ENCODE measurements at places on chromosomes 11 and 22.

DNA sequence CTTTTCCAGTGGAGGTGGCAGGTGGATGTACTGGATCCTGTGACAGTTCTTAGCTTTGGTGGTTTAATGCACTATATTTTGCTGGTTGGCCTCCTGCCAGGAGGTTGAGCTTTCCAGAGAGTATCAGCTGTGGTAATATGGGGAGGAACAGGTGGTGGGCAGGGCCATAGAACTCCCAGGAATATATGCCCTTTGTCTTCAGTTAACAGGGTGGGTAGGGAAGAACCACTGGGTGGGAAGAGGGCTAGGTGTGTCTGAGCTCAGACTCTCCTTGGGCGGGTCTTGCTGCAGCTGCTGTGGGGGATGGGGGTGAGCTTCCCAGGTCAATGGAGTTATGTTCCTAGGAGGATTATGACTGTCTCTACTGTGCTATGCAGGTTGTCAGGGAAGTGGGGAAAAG lies 203.8 kb downstream of the DLG2 start:
- DNase-seq, result no peak

GRCh38 chr11:94730153-94730552 lies 38.0 kb upstream of the AMOTL1 start:
- no peak for DNase-seq

DNA sequence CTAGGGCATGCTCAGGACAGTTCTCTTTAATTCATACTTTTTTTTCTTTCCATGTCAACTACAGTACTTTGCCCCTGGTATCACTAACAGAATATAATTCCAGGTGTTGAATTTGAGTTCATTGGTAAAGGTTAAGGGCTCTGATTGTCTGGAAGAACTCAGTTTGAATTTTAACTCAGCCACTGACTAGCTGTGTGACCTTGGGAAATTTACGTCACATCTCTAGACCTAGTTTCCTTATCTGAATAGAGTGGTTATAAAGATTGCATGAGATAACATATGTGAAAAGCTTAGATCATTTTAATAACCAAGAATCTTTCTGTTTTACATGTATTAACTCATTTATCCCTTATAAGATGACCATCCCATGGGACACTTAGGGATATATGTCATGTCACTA lies 15.8 kb upstream of the ZC3H12C start:
- no peak for DNase-seq

DNA sequence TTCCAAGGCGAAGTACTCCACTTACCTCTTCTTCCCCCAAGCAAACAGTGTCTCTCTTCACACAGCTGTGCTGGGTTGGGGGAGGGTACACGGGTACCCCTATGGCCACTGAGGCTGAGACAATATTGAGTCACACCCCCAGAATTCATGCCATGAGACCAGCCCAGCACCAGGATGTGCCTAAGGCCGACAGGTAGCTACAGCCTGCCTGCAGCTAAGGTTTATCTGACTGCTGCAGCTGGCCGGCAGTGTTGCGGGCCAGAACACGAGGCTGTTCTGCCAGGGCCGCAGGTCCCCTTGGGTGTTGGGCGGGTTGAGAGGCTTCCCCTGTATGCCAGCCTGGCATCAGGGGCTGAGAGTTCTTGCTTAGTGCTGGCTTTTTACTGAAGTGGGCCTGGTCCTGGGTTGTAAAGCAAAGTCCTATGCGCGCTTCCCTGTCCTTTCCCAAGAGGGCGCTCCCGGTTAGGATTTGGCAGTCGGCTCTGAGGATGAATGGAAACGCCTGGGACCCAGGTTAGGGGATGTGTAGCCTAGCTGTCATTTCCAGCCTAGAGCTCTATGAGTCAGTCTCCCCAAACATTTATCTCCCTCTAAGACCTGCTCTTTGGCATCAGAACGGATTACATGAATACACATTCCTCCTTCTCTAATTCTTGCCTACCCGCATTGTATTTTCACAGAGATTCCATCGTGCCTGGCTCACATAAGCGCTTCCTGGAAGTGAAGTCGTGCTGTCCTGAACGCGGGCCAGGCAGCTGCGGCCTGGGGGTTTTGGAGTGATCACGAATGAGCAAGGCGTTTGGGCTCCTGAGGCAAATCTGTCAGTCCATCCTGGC lies 7.1 kb downstream of the USP18 start:
- DNase-seq, result peak; percentile 73

DNA sequence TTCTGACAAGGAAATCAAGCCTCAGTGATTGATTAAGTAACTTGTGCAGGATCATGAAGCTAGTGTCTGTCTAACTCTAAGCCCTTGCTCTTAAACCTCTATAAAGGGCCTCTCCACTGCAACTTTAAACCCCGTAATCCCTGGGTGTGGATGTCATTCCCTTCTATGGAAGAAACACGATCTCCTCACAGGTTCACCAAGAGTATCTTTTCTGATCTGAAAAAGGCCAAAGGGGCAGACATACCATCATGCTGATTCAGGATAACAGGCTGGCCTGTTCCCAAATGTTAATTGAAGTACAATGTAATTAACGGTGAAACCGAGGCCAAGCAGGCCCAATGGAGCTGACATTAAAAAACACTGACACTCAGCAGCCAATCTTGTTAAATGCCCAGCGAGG lies 17.1 kb downstream of the TTC12 start:
- DNase-seq, result no peak

GRCh38 chr22:22878801-22879674 lies 8.6 kb upstream of the IGLL5 start:
- no peak for DNase-seq

- no peak for DNase-seq
These were observed 102.0 kb downstream of the INSC start for GRCh38 chr11:15216678-15217077.

DNA sequence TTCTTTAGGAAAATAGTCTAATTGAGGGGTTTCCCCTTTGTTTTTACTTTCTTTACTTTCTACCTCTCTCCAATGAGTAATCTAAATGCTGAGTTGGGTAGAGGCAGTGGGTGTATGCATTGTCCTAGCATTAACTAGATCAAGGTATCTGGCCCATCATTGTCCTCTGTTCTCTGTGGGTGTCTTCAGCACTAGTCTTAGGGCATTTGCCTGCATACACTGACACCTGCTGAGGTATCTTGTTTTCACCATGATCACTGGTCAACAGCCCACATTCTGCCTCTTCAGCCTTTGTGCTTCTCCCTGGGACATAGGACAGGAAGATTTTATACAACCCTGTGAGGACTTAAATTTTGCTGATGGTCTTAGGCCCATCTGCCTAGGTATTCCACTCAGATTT lies 371.1 kb downstream of the RAB38 start:
- DNase-seq, result no peak

DNA sequence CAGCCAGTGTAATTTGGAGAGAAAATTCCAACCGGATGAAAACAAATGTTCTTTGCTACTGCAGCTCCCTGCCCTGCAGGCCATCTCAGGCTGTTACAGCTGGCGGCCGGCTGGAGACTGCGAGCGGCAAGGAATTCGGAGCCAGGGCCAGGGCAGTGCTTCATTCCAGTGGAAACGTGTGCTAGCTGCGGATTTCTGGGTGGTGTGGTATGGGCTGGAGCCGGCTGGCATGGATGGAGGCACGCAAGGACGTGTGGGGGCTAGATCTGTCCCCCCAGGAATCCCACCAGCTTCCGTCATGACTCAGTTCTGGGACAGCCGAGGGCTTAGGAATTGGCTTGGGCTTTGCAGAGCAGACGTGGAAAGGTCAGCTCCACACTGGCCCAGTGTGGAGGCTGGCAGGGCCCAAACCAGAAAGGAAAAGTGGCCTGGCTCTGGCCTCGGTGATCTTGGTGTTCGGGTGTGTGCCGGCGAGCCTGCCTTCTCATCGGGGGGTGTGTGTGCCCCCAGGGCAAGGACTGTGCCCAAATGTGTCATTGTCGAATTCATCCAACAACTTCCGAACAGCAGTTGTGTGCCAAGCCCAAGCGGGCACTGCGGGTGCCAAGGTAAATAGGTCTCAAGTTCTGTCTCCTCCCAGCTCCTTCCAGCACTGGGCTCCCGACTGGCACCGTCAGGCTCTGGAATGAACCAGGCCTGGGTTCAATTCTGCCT lies 48.1 kb upstream of the SHISAL1 start:
- peak; percentile 80 for DNase-seq

DNA sequence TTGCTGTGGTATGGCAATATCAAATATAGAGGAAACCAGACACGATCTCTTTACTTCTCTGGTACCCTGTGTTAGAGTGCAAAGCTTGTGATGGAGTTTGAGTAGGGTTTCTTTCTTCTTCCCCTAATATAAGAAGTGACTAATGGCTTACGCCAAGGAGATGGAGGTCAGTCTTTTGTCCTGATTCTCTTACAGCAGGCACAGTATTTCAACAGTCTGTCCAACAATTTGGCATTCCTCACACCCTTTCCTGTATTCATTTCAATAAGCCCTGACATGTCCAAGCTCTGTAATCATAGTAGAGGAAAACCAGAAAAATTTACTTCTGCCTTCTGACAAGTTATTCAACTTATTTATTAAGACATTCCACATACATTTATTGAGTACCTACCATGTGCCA lies 546.2 kb downstream of the TMEM135 start:
- no peak for DNase-seq

- DNase-seq, result no peak
These were observed 42.4 kb downstream of the ABTB2 start for GRCh38 chr11:34315394-34315793.

DNA sequence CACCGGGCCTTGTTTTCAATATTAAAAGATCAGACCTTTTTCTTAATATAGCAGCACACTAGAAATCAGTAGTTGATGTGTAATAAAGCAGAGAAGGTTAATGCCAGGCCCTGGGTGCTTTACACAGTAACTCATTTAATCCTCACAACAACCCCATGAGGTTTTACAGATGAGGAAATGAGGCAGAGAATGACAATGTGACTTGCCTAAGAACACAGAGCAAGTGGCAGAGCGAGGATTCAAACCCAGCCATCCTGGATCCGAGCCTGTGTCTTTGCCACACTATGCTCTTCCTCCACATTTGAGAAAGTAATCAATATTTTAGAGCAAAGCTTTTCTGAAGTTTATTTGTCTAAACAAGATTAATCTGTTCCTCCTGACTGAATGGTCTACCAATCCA lies 7.2 kb downstream of the JAML start:
- DNase-seq, result no peak

DNA sequence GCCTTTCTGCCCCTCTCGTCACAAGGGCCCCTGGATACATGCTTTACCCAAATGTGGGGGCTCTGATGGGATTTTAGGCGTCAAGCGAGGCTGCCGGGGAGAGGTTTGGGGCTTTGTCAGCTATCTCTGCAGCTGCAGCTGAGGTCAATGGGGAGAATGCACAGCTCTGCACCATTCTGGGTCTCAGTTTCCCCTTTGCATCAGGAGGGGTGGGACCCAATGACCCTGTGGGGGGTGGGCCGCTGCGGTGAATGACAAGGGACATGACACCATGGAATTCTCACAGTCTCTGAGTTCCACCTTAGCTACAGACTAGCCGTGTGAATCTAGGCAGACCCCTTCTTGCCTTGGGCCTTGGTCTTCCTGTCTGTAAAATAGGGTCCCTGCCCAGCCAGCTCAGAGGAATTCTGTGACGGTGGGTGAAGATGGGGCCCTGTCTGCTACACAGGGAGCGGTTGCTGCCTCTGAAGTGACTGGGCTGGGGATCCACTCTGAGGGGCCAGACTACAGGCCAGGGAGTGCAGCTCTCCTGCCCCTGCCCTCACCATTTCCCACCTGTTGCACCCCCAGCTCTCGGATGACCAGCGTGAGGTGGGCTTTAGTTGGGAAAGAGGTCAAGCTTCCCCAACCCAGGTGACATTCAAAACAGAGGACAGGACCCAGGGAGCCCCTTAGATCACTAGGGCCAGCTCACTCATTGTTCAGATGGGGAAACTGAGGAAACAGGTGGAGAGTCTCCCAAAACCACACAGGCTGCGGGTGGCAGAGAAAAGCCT lies 35.9 kb upstream of the WNT11 start:
- DNase-seq, result peak; percentile 14

DNA sequence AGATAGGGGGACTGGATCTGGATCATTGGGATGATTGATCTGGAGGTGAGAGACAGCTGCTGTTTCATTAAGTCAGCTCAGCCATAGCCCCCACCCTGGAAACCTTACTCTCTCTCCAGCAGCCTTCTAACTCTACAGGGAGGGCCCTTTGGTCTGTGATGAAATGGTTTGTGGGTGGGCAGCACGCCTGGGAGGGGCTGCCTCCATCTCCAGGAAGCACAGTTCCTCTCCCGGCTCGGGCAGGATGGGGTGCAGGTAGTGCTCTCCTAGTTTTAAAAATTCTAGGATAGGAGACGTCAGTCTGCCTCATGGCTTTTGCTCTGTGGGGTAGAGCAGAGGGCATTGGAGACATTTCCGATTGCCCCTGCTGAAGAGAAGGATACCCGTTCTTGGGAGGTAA lies 89.7 kb downstream of the CEP164 start:
- no peak for DNase-seq

GRCh38 chr11:131094827-131095226 lies 178.5 kb upstream of the SNX19 start:
- no peak for DNase-seq
